ENCODE measurements at places on chromosomes 5 and 9.

DNA sequence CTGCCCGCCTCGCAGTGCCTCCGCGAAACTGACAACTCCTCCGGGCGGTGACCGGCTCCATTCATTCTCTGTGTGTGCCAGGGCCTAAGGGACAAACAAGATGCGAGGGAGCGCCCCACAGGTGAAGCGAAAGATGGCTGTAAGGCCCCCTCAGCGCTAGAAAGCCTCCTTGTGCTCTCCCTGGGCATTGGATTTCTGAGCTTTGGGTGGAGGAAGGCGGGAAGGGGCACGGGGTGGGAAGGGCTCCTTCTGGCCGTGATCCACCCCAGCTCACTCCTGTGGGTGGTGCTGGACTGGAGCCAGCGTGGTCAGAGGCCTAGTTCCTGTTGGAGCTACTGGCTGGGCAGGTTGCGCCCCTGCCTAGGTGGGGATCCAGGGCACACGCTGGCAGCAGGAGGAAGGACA is 943 bp downstream of the GALNT12 start:
- no peak for DNase-seq

- DNase-seq, result no peak
Observed at GRCh38 chr5:109584986-109585599, 104.6 kb upstream of the MAN2A1 start.

- DNase-seq, result no peak
Observed at GRCh38 chr9:113192455-113192854, 28.6 kb downstream of the FKBP15 start.

- DNase-seq, result no peak
Observed at GRCh38 chr5:87776785-87777184, 364.1 kb upstream of the CCNH start.

- no peak for DNase-seq
Observed at GRCh38 chr5:178533136-178533535, 57.1 kb downstream of the COL23A1 start.

Measured in stimulated activated CD8-positive, alpha-beta memory T cell treated with anti-CD3 and anti-CD28 coated beads, Interleukin-7, amount 100 ng/mL, for 4 hours (primary cell).